ENCODE measurements at places on chromosomes 11 and 22.

DNA sequence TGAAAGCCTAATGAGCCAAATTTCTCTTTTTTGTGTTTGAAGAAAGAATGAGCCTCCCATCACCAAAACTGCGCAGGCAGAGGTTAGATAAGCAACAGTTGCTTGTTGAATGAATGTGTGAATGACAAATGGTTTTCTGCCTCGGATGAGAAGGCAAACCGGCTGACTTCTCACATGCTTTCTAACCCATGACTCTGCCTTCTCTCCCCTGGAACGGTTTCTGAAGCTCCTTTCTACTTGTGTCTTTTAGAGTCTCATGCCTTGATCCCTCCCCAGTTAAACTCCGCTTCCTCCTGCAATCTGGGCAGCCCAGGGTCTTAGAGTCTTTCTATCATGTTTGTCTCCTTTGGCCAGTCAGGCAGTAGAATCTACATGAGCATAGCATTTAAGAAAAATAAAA is 342.1 kb upstream of the NCAM1 start:
- no peak for DNase-seq

DNA sequence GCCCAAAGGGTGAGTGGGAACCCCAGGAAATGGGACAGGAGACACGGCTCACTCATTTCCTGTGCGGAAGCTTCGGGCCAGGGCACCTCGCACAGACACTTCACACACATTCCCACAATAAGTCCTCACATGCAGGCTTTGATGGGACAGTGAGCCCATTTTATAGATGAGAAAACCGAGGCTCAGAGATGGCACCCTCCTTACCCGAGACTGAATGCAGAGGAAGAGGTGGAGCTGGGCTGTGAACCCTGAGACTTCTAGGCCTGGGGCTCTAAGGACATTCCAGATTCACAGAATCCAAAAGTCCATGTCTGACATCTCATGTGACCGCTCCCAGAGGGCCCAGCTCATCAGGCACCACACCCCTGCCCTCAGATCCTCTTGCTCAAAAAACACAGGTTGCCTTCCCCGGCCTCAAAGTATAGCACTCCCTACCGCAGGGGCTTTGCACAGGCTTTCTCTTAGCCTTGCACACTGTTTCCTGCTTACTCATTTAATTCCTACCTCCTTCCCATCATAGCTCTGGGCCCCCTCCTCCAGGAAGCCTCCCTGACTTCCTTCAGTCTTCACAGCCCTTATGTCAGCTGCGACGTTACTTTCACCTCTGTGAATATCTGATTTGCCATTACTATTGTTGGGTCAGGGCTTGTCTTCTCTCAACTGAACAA is 57.1 kb upstream of the TCF20 start:
- no peak for DNase-seq

- no peak for DNase-seq
These were observed 20.2 kb upstream of the CALCB start for GRCh38 chr11:15053191-15053685.

GRCh38 chr22:30320021-30320556 is 6.7 kb downstream of the TBC1D10A start:
- peak; percentile 11 for DNase-seq

GRCh38 chr11:68687311-68687710 is 3.0 kb downstream of the GAL start:
- DNase-seq, result no peak

DNA sequence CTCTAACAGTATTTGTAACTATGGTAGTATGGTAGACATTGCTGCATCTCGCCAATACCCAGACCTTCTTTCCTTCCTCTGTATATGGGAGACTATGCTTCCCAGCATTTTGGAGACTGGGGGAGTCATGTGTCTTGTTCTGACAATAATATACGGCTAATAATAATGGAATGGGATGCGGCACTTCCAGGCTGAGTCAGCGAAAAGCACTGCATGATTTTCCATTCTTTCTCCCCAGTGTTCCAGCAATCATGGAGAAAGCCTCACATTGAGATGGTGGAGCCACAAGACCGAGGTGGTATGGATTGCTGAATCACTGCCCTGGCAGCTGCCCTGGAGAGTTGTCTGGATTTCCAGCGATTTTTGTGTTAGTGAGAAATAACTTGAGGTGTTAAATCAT is 77.1 kb upstream of the FIBIN start:
- DNase-seq, result no peak

GRCh38 chr11:96311120-96311568 is 31.9 kb downstream of the MAML2 start:
- DNase-seq, result no peak
